Fibroblast of the aortic adventitia (primary cell): ENCODE measurements at places on chromosomes 16 and 17. TPM values are rescaled to one million over a fixed set of nuclear protein-coding genes. Genes with fewer than 3 reads are reported as not detected.

- DNase-seq: no peak
Observed at GRCh38 chr16:191831-192230, 11.6 kb downstream of the HBQ1 start.

DNA sequence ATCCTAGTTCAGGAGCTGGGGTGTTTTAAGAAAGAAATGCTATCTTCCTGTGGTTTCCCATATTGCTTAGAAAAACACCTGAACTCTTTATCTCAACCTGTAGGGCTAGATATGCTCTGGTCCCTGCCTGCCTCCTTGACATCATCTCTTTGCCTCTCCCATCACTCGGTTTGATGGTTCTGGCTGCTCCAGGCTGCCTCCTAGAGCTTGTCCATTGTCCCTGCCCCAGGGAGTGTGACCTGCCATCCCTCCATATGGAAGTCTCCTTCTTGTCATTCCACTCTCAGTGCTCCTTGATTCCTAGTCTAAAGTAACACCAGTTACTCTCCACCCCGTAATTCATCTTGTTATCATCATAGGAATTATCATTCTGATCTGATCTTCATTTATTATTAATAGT, 369.0 kb upstream of the EEF2KMT start:
- DNase-seq: no peak

GRCh38 chr17:44219108-44219615, 313 bp downstream of the UBTF start:
- DNase-seq: peak; percentile 54

The KRTAP4-5 gene
- total RNA-seq: not detected in 2 replicates

- no peak for DNase-seq
Observed at GRCh38 chr17:79217473-79218135, 143.0 kb downstream of the ENGASE start.

DNA sequence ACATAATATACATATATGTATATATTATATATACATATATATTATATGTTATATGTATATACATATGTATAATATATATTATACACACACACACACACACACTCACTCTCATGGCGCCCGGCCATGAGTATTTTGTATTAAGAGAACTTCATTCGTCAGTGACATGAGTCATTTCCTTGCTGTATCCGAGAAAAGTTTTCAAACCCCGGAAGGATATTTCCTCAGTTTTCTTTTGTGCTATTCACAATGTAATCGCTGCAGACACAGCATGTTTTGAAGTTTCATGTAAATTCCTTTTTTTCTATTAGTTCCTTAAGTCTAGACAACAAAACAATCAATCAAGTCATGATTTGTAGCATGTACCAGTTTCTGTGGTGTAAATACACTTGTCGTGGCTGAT, 33.3 kb downstream of the OR1D5 start:
- DNase-seq: peak; percentile 84

DNA sequence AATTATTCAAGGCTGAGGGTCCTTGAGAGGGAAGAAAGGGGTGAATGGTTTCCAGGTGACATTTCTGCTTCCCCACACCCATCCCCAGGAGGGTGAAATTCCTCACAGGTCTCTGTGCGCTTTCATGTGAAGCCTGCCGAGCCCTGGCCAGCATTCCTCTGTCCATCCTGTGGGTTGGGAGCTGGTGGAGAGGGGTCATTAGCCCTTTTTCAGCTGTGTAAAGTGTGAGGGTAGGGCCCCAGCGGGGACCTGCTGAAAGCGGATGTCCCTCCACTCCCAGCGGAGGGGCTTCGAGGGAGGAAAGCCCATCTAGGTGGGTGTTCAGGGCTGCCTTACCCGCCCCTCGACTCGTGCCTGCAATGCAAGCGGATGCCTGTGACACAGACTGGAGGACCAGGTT, 53.3 kb upstream of the DLX4 start:
- no peak for DNase-seq

The TERB1 gene
- 0.08 and 0.09 TPM in 2 replicates for total RNA-seq

- DNase-seq: no peak
Observed at GRCh38 chr17:45338996-45339535, 22.2 kb upstream of the MAP3K14 start.

The RHBDL3 gene
- 0.09 TPM in 1 of 2 replicates, not detected in the other for total RNA-seq

The SLC4A1 gene
- total RNA-seq: not detected in 2 replicates

- DNase-seq: no peak
Observed at GRCh38 chr16:86428729-86429517, 81.4 kb upstream of the FOXF1 start.

GRCh38 chr17:39852239-39852638, 11.9 kb downstream of the IKZF3 start:
- no peak for DNase-seq
